Iris pigment epithelial cell (primary cell): ENCODE measurements at places on chromosomes 2 and 18.

- no peak for DNase-seq
These were observed 29.8 kb upstream of the ZNF407 start for GRCh38 chr18:74567822-74568221.

- DNase-seq: no peak
These were observed 31.6 kb downstream of the LIMS1 start for GRCh38 chr2:108565778-108566375.

DNA sequence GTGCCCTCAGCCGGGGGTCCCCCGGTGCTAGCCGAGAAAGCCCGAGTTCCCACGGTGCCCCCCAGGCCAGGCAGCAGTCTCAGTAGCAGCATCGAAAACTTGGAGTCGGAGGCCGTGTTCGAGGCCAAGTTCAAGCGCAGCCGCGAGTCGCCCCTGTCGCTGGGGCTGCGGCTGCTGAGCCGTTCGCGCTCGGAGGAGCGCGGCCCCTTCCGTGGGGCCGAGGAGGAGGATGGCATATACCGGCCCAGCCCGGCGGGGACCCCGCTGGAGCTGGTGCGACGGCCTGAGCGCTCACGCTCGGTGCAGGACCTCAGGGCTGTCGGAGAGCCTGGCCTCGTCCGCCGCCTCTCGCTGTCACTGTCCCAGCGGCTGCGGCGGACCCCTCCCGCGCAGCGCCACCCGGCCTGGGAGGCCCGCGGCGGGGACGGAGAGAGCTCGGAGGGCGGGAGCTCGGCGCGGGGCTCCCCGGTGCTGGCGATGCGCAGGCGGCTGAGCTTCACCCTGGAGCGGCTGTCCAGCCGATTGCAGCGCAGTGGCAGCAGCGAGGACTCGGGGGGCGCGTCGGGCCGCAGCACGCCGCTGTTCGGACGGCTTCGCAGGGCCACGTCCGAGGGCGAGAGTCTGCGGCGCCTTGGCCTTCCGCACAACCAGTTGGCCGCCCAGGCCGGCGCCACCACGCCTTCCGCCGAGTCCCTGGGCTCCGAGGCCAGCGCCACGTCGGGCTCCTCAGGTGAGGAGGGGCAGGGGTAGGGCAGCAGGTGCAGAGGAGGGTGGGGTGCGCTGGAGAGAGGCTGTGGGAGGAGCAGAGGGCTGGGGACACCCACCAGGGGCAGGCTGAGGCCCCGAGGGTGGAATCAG lies 14.1 kb upstream of the GMPPA start:
- DNase-seq: no peak

DNA sequence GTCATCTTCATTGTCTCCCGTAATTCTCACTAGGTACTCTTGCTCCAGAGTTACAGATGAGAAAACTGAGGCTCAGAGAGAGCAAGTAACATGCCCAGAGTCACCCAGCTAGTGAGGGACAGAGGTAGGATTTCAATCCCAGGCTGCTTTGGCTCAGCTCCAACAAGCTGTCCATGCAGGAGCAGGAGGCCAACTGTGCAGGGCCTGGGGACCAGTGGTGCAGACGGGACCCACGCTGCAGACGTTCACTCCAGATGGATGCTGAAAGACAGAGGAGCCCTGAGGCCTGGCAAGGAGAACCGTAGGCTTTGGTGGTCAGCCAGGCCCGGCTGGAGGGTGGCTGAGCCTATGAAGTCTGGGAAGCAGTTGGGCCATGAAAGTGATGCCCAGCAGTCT lies 102.6 kb downstream of the MCFD2 start:
- no peak for DNase-seq

DNA sequence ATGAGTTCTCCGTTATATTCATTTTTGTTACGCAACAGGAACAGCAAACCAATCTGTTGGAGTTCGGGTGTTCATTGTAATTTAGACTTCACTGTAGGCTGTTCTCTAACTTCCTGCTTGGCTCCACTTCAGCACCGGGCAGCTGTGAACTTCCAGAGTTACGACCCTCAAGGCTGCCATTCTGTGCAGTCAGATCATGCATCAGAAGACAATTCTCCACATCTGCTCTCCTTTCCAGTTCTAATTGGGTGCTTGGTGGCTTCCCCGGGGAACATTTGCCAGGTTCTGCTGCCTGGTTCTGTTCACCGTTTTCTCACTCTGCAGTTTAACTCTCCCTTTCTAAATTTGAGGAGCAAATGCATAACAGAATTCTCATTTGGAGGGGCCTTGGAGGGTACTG lies 237.7 kb downstream of the NYAP2 start:
- DNase-seq: peak; percentile 2

- DNase-seq: no peak
These were observed 118.1 kb upstream of the SLC39A10 start for GRCh38 chr2:195538937-195539336.

- no peak for DNase-seq
These were observed 273.2 kb upstream of the SIX3 start for GRCh38 chr2:44668336-44668735.

- DNase-seq: peak; percentile 7
These were observed 525.4 kb downstream of the KCNJ3 start for GRCh38 chr2:155223781-155224406.
